CD4-positive, alpha-beta T cell treated with Interleukin-6 for 4 hours (primary cell): ENCODE measurements at places on chromosomes 11 and 22.

- DNase-seq, result peak; percentile 75
Measured at GRCh38 chr11:62545437-62546243, 966 bp downstream of the AHNAK start.

DNA sequence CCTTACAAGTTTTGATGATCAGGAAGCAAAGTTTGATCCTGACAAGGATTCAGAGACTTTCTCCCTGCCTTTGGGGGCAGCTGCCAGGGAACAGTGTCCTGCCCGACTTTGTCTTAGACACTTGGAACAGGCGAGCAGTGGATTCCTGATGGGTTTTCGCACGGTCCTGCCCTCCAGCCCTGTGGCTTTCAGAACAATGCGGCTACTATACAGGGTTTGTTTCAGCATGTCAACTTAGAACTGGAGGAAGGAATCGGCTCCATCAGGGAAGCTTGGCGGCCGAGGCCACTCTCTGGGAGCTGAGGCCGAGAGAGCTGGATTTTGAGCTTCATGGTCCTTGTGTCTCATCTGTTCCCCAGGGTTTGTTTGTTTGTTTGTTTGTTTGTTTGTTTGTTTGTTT is 11.5 kb downstream of the ANO1 start:
- no peak for DNase-seq

DNA sequence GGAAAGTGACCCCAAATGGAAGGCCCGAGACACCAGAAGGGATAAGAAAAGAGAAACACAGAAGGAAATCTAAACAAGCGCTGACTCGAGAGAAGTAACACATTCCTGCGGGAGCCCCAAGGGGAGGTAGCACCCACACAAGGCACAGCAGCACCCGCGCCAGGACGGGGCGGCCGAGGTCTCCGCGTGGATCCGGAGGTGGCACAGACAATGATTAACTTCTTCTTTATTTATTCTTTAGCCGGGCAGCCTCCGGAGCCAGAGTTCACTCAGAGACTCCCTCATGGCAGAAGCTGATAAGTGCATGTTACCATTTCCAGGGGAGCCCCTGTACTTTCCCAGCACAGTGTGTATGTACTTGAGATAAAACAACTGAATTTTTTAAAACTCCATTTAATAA is 5.1 kb downstream of the TOLLIP start:
- DNase-seq, result no peak

GRCh38 chr11:95229993-95230809 is 801 bp downstream of the SESN3 start:
- peak; percentile 38 for DNase-seq

DNA sequence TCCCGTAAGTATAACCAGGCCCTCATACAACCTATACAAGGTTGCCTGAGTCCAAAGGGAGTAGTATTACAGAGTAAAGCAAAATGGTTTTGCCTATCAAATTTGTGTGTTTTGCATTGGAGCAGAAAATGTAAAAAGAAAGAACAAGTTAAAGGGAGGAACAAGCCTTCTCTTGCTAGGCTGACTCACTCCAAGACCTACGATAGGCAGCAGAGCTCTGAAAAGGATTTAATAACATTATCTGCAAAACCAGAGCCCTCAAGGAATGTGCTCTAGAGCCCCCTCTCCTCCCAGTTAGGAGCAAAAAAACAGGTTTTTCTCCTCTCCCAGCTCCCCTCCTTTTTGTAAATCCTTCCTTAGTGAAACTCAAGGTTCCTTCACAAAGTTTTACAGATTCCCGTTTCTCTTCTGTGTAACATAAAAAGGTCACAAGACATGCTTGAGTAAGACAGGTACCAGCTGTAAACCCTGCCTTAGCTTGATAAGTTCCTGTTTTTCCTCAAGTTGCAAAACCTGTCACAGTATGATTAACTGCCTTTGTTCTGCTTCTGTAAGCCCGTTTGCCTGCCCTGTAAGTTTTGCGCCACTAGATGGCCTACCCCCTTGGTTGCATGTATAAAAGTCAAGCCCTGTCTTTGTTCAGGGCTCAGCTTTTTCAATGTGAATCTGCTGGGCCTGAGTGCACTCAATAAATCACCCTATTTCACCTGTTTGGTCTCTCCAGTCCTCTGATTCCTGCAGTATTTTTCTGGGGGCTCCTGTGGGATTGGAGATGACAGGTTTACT is 498.2 kb downstream of the KCNA4 start:
- DNase-seq, result no peak
